ENCODE measurements at places on chromosomes 16 and 17.

DNA sequence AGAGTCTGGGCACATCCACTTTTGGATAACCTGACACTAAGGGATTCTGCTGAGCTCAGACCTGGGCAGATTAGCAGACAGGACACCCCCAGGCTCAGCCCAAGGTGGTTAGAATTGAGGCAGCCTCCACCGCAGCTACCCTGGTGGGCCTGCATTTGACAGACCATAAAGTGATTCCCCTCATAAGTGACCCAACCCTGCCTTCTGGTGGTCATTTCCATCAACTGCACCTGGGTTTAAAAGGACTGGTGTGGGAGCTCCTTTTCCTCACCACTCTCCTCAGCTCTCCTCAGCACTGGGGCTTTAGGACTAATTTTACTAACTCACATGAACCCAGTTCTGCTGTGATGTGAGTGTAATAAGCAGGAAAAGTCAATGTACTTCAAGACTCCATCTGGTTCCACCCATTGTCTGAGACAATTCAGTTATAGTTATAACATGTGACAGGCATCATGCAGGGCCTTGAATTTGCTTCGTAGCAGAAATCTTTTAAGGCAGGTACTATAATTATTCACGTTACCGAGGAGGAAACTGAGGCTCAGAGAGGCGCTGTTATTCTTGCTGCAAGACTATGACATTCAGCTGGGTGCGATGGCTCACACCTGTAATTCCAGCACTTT, 42.5 kb downstream of the MYH3 start:
- no peak for DNase-seq

DNA sequence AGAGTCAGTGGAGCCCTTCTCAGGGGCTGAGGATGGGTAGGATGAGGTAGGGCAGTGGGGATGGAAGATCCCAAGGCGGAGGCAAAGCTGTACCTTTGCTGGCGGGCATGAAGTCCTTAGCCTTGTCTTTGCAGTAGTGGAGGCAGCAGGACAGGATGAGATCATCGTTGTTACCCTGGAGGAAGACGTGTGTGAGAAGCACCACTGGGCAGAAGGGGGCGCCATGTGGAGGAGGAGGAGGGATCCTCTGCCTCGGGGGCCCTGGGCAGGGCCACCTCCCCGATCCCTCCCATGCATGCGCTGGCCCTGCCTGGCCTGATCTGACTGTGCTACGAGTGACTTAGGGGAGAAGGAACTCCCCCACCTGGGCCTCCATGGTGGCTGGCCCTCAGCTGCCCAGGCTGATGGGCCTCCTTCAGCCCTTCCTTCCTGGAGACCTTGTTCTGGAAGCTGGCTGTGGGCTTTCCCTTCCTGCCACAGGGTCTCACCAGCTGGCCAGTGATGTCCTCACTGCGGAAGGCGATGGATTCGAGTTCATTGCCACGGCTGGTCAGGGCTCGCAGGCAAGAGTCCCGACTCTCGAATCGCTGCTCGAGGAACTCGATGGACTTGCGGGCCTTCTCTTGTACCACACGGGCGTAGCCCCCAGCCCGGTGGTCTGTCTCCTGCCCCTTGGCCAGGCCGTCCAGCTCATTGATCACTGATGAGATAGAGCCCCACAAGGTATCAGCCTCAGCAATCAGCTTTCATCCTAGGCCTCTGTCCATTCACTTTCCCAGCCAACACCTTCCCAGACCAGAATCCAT, 10.3 kb downstream of the HIC1 start:
- peak; percentile 69 for DNase-seq

- DNase-seq = no peak
Measured at GRCh38 chr16:52592778-52593177, 45.8 kb upstream of the TOX3 start.

DNA sequence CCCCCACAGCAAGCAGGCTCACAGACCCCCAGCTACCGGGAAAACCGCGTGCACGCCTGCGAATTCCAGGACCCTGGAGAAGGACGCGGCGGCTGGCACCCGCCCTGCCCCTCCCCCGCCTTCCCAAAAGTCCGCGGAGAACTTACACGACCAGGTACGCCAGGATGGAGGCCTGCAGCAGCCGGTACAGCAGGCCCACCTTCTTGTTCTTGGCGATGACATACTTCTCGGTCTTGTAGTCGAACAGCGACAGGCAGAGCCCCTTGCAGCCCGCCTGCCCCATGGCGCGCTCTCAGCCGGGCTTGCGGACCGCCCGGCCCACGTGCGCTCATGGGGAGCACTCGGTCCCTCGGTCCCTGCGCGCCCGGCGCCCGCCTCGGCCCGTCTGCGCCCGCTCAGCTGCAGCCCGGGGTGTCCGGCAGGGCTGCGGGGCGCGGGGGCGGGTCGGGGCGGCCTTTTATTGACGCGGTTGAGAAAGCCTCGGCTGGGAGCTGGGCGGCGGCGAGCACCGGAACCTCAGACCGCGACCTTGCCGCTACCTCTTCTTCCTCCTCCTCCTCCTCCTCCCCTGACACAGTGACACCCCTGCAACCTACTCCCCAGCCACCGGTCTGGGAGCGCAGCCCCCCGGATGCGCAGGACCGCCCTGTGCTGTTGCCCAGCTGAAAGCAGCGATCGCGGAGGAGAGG, at the start of gene P2RX5:
P2RX5 (minus strand) TSS at position 433 of the 689 bp plus-strand sequence; CDS start at position 283, 150 bp downstream.
- DNase-seq = no peak

- DNase-seq = no peak
Measured at GRCh38 chr17:51913491-51914205, 244.9 kb downstream of the CA10 start.

DNA sequence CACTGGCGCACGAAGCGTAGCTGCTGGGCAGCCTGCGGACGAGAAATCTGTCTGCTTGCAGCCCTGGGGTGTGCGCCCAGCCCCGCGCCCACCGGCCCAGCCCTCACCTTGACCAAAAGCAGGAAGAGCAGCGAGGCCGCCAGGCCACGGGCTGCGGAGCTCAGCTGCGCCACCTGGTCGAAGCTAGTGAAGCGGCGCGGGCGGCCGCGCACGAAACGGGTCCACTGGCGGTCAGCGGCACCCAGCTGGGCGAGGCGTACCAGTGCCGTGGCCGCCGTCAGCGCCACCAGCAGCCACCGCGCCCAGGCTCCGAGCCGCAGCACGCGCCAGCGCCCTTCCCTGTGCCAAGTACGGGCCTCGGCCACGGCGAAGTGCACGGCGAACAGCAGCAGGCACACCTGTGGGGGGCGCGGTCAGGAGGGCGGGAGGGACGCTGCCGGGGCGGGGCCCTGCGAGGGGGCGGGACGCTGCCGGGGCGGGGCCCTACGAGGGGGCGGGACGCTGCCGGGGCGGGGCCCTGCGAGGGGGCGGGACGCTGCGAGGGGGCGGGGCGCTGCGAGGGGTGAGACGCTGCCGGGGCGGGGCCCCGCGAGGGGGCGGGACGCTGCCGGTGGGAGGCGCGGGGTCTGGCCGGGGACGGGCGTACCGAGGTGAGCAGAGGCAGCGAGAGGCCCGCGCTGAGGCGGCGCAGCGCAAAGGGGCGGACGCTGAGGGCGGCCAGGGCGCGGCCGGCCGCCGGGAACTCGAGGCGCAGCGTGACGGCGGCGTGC, 43.2 kb downstream of the TSC2 start:
- DNase-seq = peak; percentile 69

GRCh38 chr16:23837553-23838308, 1.9 kb downstream of the PRKCB start:
- DNase-seq = no peak

DNA sequence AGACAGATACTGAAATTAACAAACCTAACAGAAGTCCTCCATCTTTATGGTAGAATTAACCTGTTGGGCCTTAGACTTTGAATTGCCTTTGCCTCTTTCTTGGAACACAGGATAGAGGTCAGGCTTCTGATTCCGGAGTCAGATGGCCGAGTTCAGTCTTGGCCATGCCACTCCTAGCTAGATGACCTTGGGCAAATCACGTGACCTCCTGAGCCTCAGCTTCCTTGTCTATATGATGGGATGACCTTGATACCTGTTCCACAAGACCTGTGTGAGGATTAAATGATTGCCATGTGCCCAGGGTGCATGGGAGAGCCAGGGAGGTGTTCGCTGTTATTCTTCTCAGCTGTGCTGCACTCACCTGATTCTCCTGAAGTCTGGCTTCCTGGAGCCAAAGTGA, 161.4 kb downstream of the CMIP start:
- DNase-seq = no peak

- DNase-seq = no peak
Measured at GRCh38 chr17:47106130-47106529, 83.0 kb downstream of the CDC27 start.

- DNase-seq = no peak
Measured at GRCh38 chr16:86978445-86979030, 338.7 kb downstream of the C16orf95 start.

DNA sequence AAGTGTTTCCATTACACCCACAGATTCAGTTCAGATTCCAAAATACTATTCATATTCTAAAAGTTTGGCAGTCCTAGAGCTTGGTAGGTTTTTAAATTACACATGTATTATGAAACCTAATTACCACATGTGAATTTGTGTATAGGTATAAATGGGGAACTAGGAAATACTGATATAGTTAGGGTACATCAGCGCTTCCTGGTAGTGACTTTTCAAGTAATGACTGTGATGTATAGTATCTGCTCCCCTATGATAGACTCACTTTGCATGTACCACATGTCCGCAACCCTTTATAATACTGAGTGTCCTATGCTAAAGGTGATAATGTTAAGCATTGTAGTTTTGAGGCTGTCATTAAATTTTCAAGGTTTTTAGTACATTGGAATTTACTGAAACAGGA, 22.9 kb downstream of the CDK12 start:
- DNase-seq = no peak

- DNase-seq = peak; percentile 65
Measured at GRCh38 chr16:14302031-14302398, 230.9 kb downstream of the MRTFB start.

GRCh38 chr16:84315422-84315821, 20.7 kb downstream of the WFDC1 start:
- no peak for DNase-seq

GRCh38 chr16:50351116-50351515, 17.7 kb downstream of the BRD7 start:
- no peak for DNase-seq

- peak; percentile 85 for DNase-seq
Measured at GRCh38 chr16:86519649-86520316, 9.5 kb downstream of the FOXF1 start.

GRCh38 chr16:10421596-10421995, 35.7 kb downstream of the ATF7IP2 start:
- no peak for DNase-seq

DNA sequence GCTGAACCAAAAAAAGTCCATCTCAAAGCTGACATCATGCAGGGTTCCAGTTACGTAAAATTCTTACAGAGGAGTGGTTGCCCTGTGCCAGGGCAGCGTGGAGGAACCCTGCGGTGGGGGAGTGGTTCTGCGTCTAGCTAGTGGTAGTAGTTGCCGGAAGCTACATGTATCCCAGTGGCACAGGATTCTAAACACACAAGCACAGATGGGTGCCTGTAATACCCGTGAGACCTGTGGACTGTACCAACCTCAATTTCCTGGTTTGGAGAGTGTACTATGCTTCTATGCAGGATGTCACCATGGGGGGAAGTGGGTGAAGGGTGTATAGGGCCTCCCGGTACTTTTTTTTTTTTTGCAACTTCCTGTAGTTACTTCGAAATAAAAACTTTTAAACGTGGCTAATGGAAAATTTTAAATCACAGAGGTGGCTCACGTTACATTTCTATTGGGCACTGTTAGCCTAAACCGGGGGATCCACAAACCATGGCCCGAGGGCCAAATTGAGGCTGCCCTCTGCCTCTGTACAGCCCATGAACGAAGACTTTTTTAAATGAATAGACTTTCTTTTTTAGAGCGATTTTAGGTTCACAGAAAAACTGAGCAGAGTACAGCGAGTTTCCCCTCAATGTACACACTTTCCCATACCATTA, 38.5 kb downstream of the TBC1D16 start:
- DNase-seq = no peak

GRCh38 chr17:37729905-37730304, 15.0 kb downstream of the HNF1B start:
- no peak for DNase-seq

- DNase-seq = no peak
Measured at GRCh38 chr16:13093661-13094060, 192.3 kb downstream of the SHISA9 start.

GRCh38 chr16:8436931-8437330, 153.4 kb downstream of the TMEM114 start:
- no peak for DNase-seq

- DNase-seq = peak; percentile 67
Measured at GRCh38 chr17:32240750-32241149, 24.9 kb upstream of the RHBDL3 start.

GRCh38 chr16:67917852-67918236, 13.8 kb downstream of the CTRL start:
- DNase-seq = no peak

- no peak for DNase-seq
Measured at GRCh38 chr16:19833176-19833575, 51.5 kb downstream of the GPRC5B start.

DNA sequence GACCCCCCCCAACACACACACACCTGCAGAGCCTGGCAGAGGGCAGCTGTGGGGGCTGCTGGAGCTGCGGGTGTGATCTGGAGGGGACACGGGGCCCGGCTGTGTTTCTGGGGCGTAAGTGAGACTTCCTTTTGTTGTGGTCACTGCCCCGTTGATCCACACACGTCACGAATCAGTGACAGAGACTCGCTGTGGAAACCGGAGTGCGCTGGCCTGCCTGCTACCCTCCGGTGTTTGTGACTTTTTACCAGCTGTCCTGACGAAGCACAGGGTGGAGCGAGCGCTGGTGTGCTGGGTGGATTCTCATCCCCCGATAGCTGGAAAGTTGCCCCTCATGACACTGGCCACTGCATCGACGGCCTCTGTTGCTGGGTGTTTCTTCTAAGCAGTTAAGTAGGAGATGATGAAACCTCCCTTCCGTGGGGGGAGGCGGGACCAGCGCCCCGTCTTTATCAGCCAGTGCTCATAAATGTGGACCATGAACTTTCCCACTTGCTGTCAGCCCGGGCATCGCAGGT, 2.3 kb downstream of the METRNL start:
- DNase-seq = no peak

GRCh38 chr17:72702998-72703397, 389.5 kb downstream of the SLC39A11 start:
- DNase-seq = no peak

- DNase-seq = no peak
Measured at GRCh38 chr16:31086629-31086906, 2.2 kb downstream of the PRSS53 start.

DNA sequence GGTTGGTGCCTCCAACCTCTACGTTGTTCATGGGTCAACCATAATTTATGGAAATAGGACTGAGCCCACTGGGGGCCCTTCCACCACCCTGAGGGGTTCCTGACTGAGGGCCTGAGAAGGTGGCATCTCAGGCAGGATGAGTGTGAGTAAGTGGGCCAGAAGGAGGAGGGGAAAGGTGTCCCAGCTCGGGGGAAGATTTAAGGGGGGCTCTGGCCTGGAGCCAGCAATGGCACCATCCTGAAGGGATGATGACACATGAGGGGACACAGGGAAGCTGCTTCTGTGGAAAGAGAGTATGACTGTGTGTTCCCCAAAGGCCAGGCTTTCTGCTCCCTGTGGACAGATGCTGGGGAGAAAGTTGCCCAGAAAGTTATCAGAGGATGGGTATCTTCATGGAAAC, 18.7 kb downstream of the MYL4 start:
- DNase-seq = no peak

All from heart left ventricle (tissue), 16 donors.